Natural killer cell treated with Interleukin-12 subunit alpha and Interleukin-12 subunit beta and Interleukin-15 and Interleukin-18, amount 100 ng/mL, for 72 hours (primary cell): ENCODE measurements at places on chromosomes 13 and 19. TPM values are rescaled to one million over a fixed set of nuclear protein-coding genes. Genes with fewer than 3 reads are reported as not detected.

DNA sequence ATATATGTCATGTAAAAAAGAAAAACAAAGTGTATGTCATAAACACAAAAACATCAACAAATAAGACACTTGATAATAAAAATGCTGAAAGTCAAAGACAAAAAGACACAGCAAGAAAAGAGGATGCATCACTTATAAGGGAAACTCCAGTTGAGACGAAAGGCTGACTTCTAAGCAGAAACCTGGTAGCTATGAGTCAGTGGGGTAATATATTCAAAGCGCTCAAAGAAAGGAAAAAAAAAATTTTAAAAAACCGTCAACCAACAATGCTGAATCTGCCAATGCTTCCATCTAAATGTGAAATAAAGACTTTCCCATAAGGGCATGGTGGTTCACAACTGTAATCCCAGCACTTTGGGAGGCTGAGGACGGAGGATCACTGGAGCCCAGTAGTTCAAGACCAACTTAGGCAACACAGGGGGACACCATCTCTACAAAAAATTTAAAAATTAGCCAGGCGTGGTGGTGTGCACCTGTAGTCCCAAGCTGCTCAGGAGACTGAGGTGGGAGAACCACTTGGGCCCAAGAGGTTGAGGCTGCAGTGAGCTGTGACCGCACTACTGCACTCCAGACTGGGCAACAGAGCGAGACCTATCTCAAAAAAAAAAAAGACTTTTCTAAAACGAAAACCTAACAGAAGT is 24.0 kb downstream of the USP12 start:
- no peak for DNase-seq

DNA sequence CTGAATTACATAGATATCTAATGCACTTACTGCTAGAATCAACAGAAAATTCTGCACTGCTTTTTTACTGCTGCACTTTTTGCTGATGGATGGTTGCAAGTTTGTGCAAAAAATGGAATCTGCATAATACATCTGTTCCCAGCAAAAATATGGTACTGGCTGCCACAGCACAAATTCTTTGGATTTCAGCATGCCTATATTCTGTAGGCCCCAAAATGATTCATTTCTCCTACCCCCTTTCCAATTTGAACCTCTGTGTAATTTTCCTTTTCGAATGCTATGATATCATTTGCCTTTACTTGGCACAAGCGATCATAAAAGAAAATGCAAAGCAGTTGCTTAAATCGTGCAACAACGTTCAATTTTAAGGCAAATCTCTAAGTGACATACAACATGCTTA is 524.2 kb upstream of the NBEA start:
- no peak for DNase-seq

- no peak for DNase-seq
Measured at GRCh38 chr13:75216038-75216437, 265.9 kb downstream of the TBC1D4 start.

DNA sequence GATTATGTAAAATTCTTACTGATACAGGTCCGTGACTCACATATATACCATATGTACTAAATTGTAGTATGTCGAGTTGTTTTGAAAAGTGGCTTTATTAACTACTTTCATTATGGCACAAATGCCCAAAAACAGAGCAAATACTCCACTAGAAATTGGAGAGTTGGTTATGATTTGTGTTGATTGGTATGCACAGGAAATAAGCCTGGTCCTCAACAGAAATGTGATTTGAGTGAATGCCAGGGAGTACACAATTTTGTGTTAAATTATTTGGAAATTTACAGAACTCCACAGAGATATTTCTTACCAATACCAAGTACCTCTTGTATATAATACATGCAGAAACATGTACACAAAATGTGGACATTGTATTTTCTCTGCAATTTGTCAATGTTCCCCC is 676.7 kb downstream of the PCDH9 start:
- DNase-seq = no peak

DNA sequence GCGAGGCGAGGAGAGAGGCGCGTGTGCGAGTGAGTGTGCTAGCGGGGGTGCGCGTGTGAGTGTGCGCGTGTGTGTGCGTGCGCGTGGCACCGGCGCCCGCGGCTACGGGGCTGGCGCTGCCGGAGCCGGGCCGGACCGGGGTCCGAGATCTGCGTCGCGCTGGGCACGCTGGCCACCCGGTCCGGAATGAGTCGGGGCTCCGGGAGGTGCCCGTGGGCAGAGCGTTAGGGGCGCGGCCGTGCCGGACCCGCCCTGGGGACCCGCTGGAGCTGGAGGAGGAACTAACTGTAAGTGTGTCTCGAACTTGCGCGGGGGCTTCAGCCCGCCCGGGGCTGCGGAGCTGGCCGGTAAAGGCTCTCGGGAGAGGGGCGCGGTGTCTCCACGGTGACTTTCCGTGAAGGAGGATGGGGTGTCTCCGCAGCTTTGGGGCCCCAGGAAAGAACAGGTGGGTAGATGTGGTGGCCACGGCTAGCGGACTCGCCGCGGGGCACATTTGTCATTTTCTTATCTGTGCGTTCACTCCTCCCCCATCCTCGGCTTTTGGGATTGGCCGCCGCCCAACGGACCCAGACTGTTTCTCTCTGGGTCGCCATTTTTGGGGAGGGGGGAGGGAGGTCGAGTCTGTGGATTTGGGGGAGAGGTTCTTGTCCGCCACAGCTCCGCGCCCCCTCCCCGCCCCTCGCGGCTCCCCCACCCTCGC is 10.1 kb upstream of the SOX1 start:
- no peak for DNase-seq

GRCh38 chr19:43562226-43562697 is 13.1 kb downstream of the XRCC1 start:
- DNase-seq = peak; percentile 23

DNA sequence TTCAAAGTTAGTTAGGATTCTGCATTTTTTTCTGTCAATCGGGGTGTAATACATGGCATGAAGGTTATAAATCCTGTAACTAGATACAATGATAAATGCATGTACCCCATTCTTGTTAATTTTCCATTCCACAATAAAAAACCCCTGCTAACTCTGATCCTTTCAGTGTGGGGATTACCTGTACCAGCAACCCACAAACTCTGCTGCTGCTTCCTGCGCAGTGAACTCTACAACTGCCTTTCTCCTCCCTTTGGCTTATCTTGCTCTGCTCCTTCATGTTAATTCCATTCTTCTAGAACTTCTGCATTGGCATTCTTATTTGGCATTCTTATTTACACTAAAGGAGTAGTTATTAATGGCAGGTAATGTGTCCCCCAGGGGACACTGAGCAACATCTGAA is 273.1 kb downstream of the KLF12 start:
- DNase-seq = no peak

GRCh38 chr19:53868091-53868891 is 608 bp downstream of the MYADM start:
- DNase-seq = no peak

- no peak for DNase-seq
Measured at GRCh38 chr13:76425935-76426334, 460.3 kb downstream of the KCTD12 start.

DNA sequence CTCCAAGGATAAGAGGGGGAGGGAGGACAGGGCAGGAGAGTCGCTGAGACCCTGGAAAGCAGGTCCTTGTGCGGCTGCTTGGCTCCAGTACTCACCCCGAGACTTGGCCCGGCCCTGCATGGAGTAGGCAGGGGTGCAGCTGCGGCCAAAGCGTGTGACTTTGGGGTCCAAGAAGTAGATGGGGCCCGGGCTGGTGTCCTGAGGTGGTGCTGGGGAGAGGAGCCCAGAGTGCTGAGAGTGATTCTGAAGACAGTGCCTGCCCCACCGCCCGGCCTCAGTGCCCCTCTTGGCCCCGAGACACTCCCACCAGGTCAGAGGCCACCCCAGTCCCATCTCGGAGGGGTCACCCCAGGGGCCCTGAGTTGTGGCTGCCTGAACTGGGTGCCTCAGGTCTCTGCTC is 6.7 kb upstream of the SHC2 start:
- peak; percentile 56 for DNase-seq

DNA sequence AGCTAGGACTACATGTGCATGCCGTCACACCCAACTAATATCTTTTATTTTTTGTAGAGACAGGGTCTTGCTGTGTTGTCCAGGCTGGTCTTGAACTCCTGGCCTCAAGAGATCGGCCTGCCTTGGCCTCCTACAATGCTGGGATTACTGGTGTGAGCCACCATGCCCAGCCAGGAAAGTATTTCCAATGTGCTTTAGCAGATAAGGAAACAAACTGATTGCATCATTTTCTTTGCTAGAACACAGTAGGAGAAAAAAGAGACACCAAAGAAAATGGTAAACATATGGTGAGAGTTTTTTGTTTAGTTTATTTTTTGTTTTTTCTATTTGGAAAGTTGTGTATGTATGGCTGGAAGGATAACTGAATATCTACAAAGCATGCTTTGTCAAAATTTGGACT is 46.9 kb upstream of the AKAP11 start:
- DNase-seq = no peak

- no peak for DNase-seq
Measured at GRCh38 chr13:105329359-105329758, 1206.1 kb downstream of the EFNB2 start.

The LRRC63 gene
- total RNA-seq = 0.59 TPM

The SMAD9 gene
- not detected for total RNA-seq

The ZNF208 gene
- total RNA-seq = 1.4 TPM
